ENCODE measurements at places on chromosomes 2 and 18.

GRCh38 chr2:47264143-47264542 is 109.0 kb upstream of the STPG4 start:
- no peak for DNase-seq

GRCh38 chr2:140013545-140014203 is 1233.5 kb upstream of the NXPH2 start:
- no peak for DNase-seq

DNA sequence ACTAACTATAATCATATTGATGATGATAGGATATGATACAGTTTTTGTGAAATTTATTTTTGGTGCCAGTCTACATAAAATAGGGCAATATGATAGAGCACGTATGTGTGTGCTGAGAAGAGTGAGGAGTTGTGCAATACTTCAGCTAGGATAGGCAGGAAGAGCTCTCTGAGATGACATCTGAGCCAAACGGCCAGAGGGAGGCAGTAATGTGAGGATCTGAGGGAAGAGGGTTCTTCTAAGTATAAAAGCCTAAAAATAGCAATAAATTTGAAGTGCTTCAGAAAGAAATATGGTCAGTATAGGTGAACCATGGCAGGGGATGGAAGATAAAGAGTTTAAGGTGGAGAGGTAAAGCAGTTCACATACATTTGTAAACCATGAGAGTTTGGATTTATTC is 102.5 kb downstream of the OLA1 start:
- no peak for DNase-seq

- DNase-seq: no peak
Measured at GRCh38 chr2:150586858-150587257, 99.4 kb upstream of the RND3 start.

- no peak for DNase-seq
Measured at GRCh38 chr2:217166241-217166850, 306.5 kb upstream of the TNP1 start.

DNA sequence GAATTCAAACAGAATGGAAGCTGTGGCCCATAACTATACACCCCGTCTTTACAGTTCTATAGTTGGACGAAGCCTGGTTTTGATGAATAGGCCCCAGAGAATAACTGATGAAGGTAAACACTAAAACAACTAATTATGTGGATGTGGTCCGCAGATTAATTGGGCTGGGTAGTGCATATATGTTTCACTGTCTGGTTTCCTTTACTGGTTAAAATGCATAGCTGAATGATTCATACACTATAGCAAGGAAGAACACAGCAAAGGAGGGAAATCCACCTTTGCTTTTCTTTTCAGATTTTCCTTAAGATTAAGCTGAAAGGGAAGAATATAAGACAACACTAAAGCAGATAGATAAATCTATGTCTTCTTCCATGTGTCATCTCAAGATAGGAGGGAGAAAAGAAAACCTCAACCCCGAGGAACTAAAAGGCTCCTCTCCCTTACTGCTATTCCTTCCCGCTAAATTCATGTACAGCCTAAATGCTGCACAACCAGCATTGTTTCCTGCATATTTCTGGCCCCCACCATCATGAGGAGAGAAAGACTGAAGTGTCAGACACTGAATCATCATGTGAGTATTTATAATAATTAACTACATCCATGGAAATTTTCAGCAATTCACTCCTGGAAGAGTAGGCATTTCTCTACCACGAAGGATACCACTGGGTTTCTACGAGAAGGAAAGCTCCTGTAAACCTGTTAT is 297.1 kb upstream of the CCDC68 start:
- DNase-seq: no peak

- DNase-seq: no peak
Measured at GRCh38 chr18:10011751-10012150, 97.9 kb downstream of the VAPA start.

DNA sequence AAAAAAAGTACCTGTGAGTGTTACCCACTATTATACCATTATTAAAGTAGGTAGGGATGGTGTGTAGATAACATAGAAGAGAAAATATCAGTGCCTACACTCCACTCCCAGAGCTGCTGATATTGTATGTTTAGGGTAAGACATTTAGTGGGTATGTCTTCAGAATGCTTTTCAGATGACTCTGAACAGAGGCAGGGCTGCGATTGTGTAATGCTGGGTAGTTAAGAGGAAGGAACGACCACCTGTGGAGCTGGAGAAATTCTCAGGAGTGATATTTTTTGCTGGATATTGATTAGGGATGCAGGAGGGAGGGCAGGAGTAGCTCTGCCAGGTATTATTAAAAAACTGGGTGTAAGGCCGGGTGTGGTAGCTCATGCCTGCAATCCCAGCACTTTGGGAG is 2.8 kb downstream of the CNOT11 start:
- DNase-seq: no peak

GRCh38 chr2:111210036-111210435 is 89.3 kb downstream of the BCL2L11 start:
- no peak for DNase-seq

DNA sequence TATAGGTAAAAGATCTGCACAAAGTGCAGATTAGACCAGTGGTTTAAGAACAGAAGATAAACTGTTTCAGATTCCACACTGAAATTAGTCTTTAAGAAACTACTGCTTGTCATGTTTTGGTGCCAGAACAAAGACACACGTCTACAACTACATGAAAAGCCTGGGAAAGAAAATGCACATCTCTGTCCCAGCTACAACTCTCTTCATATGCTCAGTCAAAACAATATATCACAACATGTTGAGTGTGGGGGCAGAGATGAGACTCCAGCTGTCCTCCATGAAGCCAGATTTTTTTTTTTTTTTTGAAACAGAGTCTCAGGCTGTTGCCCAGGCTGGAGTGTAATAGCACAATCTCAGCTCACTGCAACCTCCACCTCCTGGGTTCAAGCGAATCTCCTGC is 52.6 kb upstream of the BIN1 start:
- DNase-seq: no peak

- no peak for DNase-seq
Measured at GRCh38 chr2:236216711-236217110, 47.5 kb downstream of the ASB18 start.

DNA sequence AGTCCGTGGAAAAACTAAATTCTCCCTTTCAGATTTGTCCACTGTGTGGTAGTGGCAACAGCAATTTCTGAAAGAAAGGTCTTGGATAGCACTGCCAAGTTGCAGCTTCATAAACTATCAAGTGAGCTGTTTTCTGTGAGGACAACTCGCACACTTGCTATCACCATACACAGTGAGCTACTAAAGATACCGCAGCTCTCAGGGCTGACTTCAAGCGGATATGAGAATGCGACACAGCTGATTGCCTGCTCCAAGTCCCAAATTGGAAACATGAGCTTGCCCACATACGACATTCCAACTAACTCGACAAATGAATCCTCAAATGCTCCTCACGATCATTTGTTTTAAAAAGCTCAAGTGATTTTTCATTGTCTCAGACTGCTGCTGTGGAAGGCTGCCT is 46.2 kb downstream of the E2F6 start:
- DNase-seq: no peak

DNA sequence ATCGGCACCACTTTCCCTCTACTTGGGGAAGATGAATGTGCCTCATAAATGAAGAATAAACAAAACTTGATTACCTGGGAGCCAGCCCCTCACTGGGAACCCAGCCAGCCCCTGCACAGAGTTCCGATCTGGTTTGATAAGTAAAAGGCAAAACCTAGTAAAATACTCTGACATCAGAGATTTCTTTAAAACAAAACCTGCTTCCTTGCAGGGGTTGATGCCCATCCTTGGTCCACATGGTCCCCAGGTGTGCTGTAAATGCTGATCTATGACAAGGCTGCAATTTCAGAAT is 218.8 kb upstream of the APCDD1 start:
- no peak for DNase-seq

DNA sequence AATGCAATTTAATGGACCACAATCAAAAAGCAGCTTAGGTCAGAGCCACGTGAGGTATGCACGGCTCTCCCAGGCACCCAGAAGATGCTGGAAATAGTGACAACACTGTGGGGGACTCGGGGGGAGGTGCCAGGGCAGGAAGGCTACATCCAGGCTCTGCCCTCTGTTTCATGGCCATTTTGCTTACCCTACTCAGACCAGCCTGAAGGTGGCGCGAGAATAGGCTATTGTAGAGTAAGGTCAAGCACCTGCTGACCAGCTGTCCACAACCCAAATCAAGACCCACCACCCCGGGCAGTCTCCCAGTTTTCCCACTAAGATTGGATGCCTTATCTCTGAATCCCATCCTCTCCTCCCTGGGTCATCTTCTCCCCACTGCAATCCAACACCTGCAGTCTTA is 115.7 kb downstream of the VIT start:
- DNase-seq: no peak

GRCh38 chr18:10015941-10016819 is 102.4 kb downstream of the VAPA start:
- DNase-seq: no peak

GRCh38 chr2:69717186-69717585 is 24.7 kb upstream of the ANXA4 start:
- no peak for DNase-seq

DNA sequence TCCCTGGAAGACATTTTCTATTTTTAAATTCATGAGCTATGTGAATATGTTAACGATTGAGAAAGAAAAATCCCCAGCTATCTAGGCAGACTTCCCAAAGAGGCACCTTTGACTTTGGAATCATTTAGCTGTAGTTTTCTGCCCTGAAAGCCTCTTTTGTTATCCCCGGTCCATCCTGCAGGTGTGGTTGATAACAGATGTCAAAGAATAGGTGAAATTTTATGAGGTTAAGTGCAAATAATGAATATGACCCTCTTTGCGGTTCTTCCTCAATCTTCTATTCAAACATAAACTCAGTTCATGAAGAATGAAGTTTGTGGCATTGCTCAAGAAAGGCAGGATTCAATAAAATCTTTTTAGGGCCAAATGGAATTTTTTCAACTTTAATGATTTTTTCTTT is 51.6 kb upstream of the ATP8B1 start:
- no peak for DNase-seq

GRCh38 chr2:37985333-37985732 is 60.2 kb downstream of the RMDN2 start:
- no peak for DNase-seq

DNA sequence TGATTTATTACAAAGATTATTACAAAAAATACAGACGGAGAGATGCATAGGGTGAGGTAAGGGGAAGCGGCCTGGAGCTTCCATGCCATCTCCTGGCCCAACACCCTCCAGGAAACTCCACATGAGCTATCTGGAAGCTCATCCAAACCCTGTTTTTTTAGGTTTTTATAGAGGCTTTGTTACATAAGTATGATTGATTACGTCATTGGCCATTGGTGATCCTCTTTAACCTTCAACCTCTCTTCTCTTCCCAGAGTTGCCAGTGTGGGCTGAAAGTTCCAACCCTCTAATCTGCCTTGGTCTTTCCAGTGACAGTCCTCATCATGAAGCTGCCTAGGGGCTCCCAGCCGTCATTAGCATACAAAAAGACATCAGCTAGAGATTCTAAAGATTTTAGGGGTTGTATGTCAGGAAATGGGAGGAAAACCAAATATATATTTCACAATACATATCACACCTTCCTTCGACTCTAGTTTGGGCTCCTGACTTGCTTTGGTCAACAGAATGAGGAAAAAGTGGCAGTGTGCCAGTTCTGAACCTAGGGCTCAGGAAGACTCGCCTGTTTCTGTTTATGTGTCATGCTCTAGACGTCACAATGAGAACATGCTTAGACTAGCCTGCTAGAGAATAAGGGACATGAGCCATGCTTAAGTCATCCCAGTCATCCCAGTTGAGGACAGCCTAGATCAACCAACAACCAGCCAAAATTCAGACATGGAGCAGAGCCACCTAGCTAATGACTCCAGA is 54.1 kb downstream of the ETAA1 start:
- DNase-seq: no peak

DNA sequence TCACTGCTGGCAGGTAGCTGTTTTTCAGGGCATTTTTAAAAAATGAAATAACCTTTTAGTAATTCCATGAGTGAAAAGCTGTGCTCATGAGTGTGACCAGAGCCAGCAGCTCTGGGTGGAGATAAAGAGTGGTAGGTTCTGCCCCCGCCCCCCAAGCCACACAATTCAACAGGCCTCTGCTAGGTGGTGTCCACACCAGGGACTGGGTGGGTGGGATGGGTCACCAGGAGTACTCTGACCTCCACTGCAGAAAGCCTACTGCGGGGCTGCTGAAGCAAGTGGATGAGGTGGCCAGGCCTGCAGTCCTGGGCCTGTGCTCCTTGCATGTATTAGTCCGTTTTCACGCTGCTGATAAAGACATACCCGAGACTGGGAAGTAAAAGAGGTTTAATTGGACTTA is 15.3 kb downstream of the PARD6G start:
- no peak for DNase-seq

DNA sequence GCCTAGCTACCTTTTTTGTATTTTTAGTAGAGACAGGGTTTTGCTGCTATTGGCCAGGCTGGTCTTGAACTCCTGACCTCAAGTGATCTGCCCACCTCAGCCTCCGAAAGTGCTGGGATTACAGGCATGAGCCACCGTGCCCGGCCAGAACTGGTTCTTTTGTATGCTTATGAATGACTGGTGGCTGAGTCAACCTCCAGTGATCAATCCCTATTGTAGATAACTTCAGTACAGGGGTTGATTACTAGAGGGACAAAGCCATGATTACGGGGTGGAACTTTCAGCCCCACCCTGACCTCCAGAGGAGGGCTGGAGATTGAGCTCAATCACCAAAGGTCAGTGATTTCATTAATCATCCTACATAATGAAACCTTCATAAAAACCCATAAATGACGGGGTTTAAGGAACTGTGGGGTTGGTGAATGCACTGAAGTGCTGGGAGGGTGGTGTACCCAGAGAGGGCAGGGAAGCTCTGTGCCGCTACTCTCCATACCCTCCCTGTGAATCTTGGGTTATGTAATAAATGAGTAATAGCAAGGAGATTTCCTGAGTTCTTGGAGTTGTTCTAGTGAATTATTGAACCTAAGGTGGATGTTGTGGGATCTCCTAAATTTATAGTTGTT is 281.8 kb upstream of the CXCR4 start:
- no peak for DNase-seq

- DNase-seq: no peak
Measured at GRCh38 chr2:239087046-239087710, 239.3 kb downstream of the TWIST2 start.

GRCh38 chr2:236970656-236971010 is 115.1 kb upstream of the COPS8 start:
- DNase-seq: no peak

DNA sequence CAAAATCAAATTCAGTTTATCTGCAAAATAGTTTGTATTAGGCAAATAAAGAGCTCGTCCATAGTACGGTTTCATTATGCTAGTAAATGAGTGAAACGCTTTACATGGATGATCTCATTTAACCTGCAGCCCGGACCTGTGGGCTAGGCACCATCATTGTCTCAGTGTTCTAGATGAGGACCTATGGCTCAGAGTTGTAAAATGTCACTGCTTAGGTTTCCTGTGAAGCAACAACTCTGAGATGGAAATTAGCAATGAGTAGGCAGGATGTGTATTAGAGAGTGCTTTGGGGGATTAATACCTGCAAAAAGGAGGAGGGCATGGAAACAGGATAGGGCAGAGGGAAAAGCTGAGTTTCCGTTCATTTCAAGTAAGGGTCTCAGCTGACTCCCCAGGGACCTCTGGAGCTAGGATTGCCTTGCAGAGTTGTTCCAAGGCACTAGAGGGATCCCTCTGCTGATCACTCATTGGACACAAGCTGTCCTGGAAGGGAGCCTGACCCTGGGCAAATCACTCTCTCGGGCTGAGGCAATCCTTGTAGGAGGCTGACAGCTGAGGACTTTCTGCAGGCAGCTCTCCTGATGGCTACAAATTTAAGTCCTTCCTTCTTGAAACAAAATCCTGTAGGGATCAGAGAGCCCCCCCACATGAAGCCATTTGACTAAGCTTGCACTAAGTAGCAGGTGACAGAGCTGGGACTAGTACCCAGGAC is 58.8 kb upstream of the SIX2 start:
- DNase-seq: no peak

GRCh38 chr2:141911485-141912066 is 219.2 kb downstream of the LRP1B start:
- no peak for DNase-seq

Data from activated effector memory CD4-positive, alpha-beta T cell treated with anti-CD3 and anti-CD28 coated beads, Interleukin-2, amount 50 U/mL, for 16 hours (primary cell).